Lower lobe of right lung (tissue), 2 donors: ENCODE measurements at places on chromosomes 1 and 21.

- no peak for DNase-seq
These were observed 45.8 kb upstream of the DNASE2B start for GRCh38 chr1:84352298-84353106.

GRCh38 chr21:36507397-36508018, 27.6 kb upstream of the CLDN14 start:
- DNase-seq, result no peak

DNA sequence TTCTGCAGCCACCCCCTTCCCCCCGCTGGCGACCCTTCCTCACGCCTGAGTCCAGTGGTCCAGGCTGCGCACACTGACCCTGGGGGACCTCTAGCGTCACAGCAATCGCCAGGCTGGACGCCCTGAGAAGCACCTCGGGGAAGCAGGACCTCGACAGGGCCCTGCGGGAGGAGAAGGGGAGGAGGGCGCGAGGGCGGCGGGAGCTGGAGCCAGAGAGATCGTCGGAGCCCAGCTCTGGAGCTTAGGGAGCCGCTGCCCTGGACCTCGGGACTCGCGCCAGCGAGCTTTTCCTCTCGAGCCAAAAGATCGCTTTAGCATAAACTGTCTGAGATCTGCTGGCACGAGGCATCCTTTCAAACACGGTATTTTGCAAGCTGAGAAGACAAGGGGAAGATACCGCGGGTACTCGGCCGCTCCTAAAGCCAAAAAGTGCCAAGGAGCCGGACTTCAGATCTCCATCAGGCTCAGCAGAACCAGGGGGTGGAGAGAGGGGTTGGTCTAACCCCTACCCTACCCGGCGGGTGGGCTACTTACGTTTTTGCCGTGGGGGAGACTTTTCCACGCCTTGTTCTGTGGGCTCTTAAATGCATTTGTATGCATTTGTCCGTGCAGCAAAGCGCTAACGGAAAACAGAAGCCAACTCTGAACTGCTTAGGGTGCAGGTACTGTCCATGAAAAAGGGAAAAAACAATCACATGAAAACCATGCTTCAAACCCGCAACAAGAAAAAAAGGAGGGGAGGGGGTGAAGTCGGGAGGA, 586 bp downstream of the COL24A1 start:
- DNase-seq, result peak; percentile 44

GRCh38 chr1:19903621-19904020, 19.8 kb downstream of the PLA2G2E start:
- no peak for DNase-seq

DNA sequence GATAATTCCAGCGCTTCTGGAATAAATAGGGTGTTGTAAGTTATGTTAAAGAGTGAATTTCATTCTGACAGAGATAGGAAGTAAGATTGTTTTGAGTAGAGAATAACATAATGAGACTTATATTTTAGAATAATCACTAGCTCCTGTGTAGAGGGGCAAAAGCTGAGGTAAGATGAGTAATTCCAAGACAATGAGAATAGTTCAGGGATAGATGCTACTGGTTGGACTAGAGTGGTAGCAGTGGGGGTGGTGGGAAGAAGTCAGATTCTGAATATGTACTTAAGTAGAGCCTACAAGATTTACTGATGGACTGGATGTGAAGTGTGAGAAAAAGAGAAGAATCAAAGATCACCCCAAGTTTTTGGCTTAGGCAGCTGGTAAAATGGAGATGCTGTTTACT, 23.3 kb upstream of the MOV10 start:
- DNase-seq, result no peak

- no peak for DNase-seq
These were observed 359.0 kb upstream of the PTBP2 start for GRCh38 chr1:96362623-96363022.

DNA sequence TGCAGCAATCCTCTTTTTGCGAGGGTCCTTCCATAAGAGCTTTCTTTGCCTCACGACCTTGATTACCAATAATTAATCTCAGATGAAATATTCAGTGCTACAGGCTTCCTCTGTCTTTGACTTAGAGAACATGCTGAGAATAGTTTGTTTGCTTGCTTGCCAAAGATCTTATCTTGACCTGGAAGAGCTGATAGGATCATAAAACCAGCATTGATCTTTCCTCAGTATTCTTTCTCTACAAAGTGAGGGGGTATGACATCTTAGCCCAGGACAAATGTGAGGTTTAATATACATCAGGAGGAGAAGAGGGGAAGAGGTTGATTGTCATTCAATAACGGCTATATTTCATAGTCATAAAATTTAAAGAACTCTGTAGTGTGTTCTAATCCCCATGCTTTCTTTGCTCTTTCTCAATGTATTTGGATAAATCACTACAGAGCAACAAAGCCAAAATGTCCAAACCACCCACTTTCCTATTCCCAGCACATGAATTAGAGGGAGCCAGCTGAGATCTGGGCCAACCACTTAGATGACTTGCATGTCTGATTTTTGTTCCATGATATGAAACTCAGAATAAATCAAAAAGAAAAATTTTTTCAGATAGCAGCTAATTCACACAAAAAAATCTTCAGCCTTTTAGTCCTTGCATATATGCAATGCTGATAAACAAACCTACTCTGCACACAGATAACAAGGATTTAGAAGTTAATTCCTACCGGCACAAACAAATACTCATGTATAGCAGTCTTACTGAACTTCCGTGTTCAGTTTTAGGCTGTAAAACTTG, 50.5 kb upstream of the IPO9 start:
- DNase-seq, result no peak

DNA sequence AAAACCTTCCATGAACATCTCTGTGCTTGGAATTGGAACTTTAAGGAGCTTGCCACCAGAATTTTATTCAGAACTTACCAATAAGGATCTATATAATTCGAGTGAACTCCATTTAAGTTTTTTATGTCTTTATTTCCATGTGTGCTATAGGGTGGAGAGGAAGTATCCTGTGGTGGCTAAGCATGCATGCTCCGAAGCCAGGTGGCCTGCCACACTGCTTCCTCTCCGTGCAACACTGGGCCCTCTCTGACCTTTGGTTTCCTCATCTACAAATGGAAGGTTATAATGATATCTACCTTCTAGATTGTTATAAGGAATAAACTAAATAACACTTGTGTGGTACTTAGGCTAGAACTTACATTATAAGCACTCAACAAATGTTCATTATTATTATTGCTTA, 382.1 kb downstream of the PTPRC start:
- DNase-seq, result no peak
